ENCODE measurements at places on chromosomes 4 and X.

GRCh38 chr4:10694828-10695209 lies 10.3 kb upstream of the CLNK start:
- DNase-seq: no peak

DNA sequence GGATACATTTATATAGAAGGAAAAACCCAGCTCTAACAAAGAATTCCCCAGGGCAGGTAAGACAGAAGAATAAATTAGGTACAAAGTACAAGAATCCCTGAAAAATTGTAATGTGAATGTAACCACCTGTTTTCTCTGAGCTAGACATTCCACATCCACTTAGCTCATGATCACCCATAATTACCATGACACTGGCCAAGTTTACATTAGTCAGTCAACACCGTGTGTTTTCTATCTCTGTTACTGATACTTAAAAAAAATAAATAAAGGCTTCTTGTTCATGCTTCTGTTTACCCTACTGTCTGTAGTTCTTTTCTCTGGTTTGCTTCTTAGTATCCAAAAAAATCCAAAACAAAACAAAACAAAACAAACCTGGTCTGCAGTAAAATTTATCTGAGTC lies 66.0 kb downstream of the CBLL2 start:
- DNase-seq: peak; percentile 8

DNA sequence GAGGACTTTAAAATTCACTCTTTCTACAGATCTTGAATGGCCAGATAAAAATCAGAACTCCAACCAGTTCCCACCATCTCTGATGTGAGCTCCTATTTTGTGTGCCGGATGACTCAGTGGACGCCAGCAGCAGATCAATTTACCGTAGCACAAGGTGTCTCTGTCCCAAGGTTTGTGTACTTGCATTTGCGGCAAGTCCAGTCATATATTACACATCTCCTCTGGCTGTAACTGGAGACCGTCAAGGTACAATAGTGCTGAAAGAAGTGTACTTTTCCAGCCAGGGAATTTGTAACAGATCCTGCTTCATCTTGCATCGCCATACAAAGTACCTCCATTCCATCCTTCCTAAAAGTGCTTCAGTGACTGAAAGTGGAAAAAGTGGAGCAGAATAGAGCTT lies 108.2 kb upstream of the SORBS2 start:
- DNase-seq: no peak

DNA sequence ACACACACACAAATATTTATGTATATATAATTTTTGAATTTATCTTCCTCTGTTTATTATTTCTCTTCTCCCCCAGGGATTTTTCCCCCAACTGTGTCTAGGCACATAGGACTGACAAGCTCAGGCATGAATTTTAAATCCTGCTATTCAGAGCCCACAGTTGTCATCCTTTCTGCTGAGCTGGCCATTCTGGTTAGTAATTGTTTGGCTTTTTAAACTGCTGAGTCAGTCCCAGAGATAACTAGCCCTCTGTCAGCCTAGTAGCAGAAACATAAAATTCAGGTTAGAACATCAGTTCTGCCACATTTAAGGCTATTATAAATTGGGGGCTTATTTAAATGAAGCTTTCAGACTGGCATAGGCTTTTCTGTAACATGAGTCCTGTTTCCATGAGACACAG lies 151.7 kb upstream of the MAOA start:
- no peak for DNase-seq

- DNase-seq: no peak
Measured at GRCh38 chrX:122004127-122004526, 956.7 kb downstream of the GLUD2 start.

DNA sequence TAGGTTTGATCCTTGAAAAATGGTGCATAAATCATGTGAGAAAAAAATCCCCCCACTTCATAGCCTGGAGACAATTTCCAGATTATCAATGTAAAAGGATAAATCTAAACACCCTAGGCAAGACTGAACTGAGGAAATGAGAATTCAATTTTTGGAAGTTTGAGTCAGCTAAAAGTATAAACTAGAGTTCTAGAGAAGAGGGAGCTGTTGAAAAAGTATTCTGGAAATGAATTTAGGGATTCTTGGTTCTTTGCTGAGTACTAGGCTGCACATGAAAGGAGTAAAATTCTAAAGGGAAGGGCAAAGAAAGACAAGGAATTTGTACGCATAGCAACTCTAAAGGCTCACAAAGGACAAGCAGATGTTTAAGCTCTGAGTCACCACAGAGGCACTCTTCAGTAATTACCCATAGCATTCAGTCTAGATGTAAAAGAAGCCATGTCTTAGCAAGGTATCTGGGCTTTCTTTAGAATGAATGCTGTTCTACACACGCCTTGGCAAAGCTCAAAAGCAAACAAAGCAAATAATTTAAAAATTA lies 896.5 kb downstream of the PDHA2 start:
- DNase-seq: no peak
